ENCODE measurements at places on chromosomes 5 and 9.

GRCh38 chr9:20659474-20659967, 24.5 kb upstream of the FOCAD start:
- DNase-seq, result no peak

- no peak for DNase-seq
Observed at GRCh38 chr9:111720174-111720573, 58.8 kb downstream of the GNG10 start.

DNA sequence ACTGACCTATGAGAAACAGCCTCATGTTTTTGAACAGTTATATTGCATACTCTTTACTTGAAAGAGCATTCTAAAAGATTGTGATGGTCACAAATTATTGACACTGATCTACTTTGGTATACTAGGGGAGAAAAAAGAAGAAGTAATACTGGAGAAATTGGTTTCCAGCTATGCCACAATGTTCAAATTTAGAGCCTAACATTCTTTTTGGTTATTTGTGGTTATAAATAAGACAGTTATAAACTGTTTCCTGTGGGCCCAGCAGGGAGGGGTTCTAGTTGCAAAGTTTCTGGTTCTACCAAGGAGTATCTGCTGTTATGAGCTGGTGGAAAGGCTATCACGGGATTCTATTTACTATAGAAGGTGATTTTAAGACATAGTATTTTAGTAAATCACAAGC, 4.8 kb downstream of the CWC27 start:
- DNase-seq, result no peak

GRCh38 chr9:98445576-98445975, 190.1 kb upstream of the TBC1D2 start:
- no peak for DNase-seq

GRCh38 chr5:64980176-64980575, 211.4 kb downstream of the CWC27 start:
- DNase-seq, result no peak

DNA sequence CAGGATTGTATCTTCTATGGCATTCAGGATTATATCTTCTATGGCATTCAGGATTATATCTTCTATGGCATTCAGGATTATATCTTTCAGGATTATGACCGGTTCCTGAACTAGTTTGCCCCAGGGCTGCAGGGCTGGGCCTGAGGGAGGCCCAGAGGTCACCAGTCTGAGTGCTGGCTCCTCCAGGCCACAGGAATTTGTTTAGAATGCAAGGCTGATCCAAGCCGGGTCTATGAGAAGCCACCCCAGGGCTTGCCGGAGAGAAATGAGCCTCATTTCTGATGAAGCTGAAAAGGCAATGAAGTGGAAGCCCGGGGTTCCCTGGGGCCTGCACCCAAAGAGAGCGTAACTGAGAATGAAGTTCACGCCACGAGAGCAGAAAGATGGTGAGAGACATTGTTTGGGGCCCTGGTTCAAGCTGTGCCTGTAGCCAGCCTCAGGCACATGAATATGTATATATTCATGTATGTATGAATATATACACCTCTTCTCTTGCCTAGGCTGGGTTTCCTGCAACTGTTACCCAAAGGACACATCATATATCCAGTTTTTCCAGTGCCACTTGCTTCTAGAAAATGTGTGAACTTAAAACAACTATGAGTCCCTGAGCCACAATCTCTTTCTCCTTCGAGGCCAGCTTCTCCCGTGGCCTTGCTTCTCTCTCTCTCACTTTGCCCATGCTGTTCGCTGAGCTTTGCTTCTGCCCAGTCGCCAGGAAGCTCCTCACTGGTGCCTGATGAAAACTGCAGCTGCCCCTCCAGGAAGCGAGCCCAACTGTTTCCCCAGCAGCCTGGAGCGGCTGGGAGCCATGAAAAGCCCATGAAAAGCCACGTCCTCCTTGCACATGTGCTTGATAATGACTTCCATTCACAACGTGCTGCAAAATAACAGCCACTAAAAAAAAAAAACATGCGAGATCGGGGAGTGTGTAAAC, 62.3 kb downstream of the GTF3C4 start:
- DNase-seq, result no peak

GRCh38 chr9:84212982-84213381, 127.6 kb downstream of the SLC28A3 start:
- DNase-seq, result no peak

GRCh38 chr5:72662936-72663335, 153.5 kb upstream of the TNPO1 start:
- DNase-seq, result no peak

GRCh38 chr5:79590396-79590999, 21.7 kb upstream of the TENT2 start:
- DNase-seq, result no peak

DNA sequence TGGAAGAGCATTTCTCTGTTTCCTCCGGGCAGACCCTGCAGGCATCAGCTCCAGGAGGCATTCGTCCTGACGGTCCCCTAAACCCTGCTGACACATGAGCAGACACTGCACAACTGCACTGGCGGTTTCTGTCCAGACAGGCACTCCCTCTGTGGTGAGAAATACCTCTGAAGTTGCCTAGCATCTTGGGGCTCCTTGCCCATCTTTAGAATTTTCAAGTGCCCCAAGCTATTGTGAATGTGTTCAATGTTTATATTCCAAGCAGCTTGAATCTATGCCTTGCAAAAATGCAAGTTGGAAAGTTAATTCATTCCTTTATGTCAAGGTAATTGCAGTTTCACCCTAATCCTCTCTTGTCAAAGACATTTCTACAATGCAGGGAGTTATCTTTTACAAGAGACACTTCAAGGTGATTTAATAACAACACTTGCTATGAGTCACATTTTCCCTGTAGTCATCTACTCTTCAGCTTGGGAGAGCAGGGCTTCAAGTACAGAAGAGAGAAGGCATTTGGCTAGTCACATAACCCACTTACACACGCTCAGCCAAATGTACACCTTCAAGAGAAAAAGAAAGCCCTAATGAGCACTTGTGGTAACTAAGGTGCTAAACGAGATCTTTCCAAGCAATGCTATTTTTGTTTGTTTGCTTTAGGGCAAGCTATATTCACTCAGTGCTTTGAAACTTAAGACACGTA, 302.5 kb downstream of the MLLT3 start:
- DNase-seq, result no peak

DNA sequence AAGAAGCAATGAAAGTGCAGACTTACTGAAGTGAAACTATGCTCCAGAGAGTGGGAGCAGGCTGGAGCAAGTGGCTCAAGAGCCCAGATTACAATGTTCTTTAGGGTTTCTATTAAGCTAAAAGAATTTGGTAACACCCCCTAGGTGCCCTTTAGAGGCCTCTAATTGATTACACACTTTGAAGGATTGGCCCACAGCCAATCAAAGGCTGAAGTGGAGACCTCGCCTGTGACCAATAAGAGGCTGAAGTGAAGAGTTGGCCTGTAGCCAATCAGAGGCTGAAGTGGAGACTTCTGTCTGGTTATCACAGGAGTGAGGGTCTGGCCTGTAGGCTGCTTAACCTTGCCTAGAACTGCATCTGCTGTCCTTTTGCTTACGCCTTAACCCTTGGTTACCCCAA, 46.7 kb upstream of the SPATA31C2 start:
- no peak for DNase-seq

- DNase-seq, result no peak
Observed at GRCh38 chr5:98581112-98581997, 192.1 kb upstream of the RGMB start.

GRCh38 chr9:93253633-93254032, 69.7 kb downstream of the WNK2 start:
- no peak for DNase-seq

DNA sequence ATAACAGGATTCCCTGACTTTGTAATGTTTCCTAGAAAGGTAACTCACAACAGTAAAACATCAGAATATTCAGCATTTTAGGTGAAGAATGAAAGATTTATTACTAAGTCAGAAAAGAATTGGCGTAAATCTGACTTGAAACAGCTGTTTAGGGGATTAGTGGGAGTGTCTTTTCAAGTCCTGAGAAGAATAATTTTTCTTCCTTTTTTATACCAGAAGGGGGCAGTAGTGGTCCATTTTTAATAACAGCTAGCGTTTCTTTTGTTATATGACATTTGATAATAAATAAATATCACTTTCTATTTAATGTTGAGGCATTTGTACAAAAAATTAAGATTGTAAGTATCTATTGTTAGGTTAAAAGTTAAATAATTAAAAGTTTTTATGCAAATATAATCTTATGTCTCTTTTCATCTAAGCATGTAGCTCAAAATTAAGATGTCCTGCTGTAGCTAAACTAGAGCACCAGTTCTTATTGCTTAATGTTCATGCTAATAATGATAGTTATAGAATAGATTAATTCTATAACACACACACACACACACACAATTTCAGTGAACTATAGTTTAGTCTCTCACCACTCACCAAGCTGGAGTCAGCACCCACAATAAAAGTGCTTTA, 258.7 kb upstream of the ARRDC3 start:
- no peak for DNase-seq
